ENCODE measurements at places on chromosomes 5 and 9. TPM values are rescaled to one million over a fixed set of nuclear protein-coding genes. Genes with fewer than 3 reads are reported as not detected.

GRCh38 chr9:114282926-114283325 is 40.0 kb upstream of the ORM1 start:
- no peaks in the 10 kb centered on the region for H3K36me3 ChIP-seq
- peaks cover 2% of the 10 kb centered on the region for H3K27me3 ChIP-seq
- no peak for DNase-seq
- H3K27ac ChIP-seq, result no peak overlapping the region

GRCh38 chr9:134870746-134871662 is 9.6 kb upstream of the FCN2 start:
- no peak for DNase-seq
- H3K4me3 ChIP-seq, result no peak overlapping the region
- H3K27ac ChIP-seq, result no peak overlapping the region
- H3K27me3 ChIP-seq, result peaks cover 8% of the 10 kb centered on the region
- no peaks in the 10 kb centered on the region for H3K36me3 ChIP-seq
- no peaks in the 10 kb centered on the region for H3K4me1 ChIP-seq

GRCh38 chr5:172162323-172162986 is 25.6 kb downstream of the STK10 start:
- no peaks in the 10 kb centered on the region for H3K27me3 ChIP-seq
- no peak overlapping the region for H3K4me3 ChIP-seq
- H3K27ac ChIP-seq, result no peak overlapping the region
- H3K36me3 ChIP-seq, result peaks cover 31% of the 10 kb centered on the region

DNA sequence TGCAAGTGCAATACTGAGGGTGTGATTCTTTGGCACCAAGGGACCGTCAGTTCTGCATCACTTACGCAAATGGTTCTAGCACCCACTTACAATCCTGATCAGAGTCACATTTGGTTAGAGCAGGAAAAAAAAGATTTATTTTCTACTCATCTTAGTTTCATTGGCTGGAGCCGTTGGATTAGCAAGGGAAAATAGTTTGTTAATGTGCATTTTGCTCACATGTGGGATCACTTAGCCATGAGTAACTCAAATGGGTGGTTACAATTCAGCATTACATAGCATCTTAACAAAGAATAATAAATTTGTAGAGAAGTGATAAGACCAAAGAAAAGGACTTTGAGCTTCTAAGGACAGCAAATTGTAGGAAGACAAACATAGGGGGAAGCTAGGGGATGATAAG is 216.9 kb downstream of the AUH start:
- no peaks in the 10 kb centered on the region for H3K27me3 ChIP-seq
- H3K4me3 ChIP-seq, result no peak overlapping the region

- no peak for DNase-seq
- H3K4me3 ChIP-seq, result no peak overlapping the region
- peaks cover 6% of the 10 kb centered on the region for H3K27me3 ChIP-seq
- H3K4me1 ChIP-seq, result no peaks in the 10 kb centered on the region
Measured at GRCh38 chr9:38035873-38036272, 33.2 kb downstream of the SHB start.

DNA sequence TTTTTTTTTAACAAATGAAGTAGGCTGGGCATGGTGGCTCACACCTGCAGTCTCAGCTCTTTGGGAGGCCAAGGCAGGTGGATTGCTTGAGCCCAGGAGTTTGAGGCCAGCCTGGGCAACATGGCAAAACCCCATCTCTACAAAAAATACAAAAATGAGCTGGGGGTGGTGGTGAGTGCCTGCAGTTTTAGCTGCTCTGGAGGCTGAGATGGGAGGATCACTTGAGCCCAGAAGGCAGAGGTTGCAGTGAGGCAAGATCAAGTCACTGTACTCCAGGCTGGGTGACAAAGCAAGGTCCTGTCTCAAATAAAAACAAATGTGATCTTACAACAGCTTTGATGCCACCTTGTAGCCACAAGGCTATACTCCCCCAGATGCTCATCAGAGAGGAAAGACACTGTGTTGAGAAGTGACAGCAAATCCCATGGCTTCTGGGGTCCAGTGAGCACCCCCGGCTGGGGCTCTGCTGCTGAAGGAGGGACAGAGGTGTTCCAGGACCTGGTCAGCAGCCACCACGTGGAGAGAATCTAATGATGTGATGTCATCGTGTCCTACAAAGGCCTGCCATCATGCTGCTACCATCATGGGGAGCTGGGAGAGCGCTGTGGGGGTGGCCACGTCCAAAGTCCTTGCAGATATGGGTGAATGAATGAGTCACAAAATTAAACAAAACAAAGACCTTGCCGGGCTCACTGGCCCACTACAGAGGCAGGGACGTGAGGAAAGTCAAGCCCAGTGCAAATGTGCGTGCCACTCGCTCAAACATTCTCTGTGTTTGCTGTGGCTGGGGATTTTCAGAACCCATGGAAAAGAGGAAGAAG is 60.7 kb downstream of the PRRT1B start:
- peaks cover 9% of the 10 kb centered on the region for H3K36me3 ChIP-seq
- peak overlapping the region; percentile 45 for H3K27ac ChIP-seq
- H3K4me3 ChIP-seq, result no peak overlapping the region

MYOZ3 gene
- not detected for total RNA-seq

- peaks cover 4% of the 10 kb centered on the region for H3K4me1 ChIP-seq
- H3K36me3 ChIP-seq, result no peaks in the 10 kb centered on the region
- no peak within 1 kb of the TSS for H3K27ac ChIP-seq
- no peak within 1 kb of the TSS for H3K4me3 ChIP-seq
- peaks cover 48% of the 10 kb centered on the region for H3K27me3 ChIP-seq
Measured at GRCh38 chr9:133609311-133610098, at the start of gene FAM163B. TSS of gene FAM163B (minus strand) at chr9:133609389. CDS start at chr9:133580223, 29,166 bp downstream.

GADD45G gene
- 8.9 TPM for total RNA-seq

PCA3 gene
- not detected for total RNA-seq

NDST1 gene
- 1.0 TPM for total RNA-seq

FCN2 gene
- not detected for total RNA-seq

ADAMTS6 gene
- 4.3 TPM for total RNA-seq

IGIP gene
- total RNA-seq, result 7.3 TPM

DNA sequence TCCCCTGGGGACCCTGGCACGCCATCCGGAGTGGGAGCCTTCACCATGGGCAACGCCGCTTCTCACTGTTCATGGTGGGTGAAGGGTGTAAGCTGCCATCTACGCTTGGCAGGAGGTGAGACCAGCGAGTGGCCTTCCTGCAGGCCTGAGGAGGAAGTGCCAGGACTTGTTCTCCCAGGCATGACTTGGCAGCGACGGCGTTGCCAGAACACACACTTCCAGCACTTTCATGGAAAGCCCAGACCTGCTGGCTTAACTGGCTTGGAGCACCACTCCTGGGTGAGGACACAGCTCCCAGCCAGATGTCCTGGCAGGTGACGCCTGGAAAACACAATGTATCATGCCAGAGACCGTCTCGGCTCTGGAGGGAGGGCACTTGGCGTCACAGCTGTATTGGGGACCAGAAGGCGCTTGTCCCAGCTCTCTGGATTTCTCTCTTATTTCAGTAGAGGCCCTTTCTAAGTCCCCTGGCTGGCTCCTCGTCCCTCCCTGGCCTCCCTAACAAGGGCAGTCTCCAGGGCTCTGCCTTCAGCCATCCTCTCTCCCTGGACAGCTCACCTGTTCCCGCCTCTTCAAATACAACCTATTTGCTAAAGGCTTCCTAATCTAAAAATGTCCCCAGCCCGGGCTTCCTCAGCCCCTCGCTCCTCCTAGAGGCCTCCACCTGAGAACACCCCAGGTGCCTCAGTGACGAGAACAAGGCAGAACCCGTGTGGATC is 188.3 kb downstream of the OLFM1 start:
- no peak overlapping the region for H3K27ac ChIP-seq
- DNase-seq, result no peak
- H3K4me1 ChIP-seq, result no peaks in the 10 kb centered on the region
- no peak overlapping the region for H3K4me3 ChIP-seq

PLAC8L1 gene
- total RNA-seq, result not detected

- H3K4me1 ChIP-seq, result no peaks in the 10 kb centered on the region
- peaks cover 22% of the 10 kb centered on the region for H3K27me3 ChIP-seq
- no peak overlapping the region for H3K4me3 ChIP-seq
- no peak overlapping the region for H3K27ac ChIP-seq
Measured at GRCh38 chr9:34536685-34537084, 13.9 kb upstream of the ENHO start.

- H3K4me1 ChIP-seq, result no peaks in the 10 kb centered on the region
- H3K27me3 ChIP-seq, result peaks cover 15% of the 10 kb centered on the region
- no peak for DNase-seq
- H3K36me3 ChIP-seq, result no peaks in the 10 kb centered on the region
Measured at GRCh38 chr5:6401410-6401809, 23.1 kb upstream of the MED10 start.

DNA sequence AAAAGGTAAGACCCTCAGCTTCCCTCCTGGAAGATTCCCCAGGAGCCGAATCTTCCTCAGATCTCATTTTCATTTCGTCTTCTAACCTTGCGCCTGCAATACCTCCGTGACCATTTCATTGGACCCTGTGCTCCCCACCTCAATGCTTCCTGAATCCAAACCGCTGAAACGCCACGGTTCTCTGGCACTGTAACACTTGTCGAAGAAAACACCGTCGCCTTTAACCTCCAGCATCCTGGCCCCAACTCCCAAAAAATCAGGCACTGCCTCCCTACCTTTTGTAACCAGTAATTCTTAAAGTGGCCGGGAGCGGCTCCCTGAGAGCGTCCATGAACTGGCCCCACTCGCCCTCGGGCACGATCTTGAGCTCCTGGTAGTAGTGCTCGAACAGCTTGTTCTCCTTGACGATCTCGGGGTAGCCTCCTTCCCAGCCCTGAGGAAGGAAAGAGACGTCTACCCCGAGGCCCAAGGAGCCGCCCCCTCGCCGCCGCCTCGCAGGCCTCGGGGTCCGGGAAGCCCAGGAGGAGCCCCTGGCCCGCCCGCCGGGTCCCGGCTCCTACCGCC is 438 bp downstream of the NSUN2 start:
- H3K4me1 ChIP-seq, result peaks cover 33% of the 10 kb centered on the region
- peaks cover 40% of the 10 kb centered on the region for H3K36me3 ChIP-seq
- H3K4me3 ChIP-seq, result peak overlapping the region; percentile 98

- H3K27me3 ChIP-seq, result no peaks in the 10 kb centered on the region
- DNase-seq, result no peak
- H3K4me3 ChIP-seq, result no peak overlapping the region
Measured at GRCh38 chr5:125484272-125484741, 737.9 kb upstream of the ZNF608 start.

- peak overlapping the region; percentile 43 for H3K27ac ChIP-seq
- no peaks in the 10 kb centered on the region for H3K36me3 ChIP-seq
- peak overlapping the region; percentile 48 for H3K4me3 ChIP-seq
- H3K4me1 ChIP-seq, result peaks cover 15% of the 10 kb centered on the region
- peak; percentile 43 for DNase-seq
- peaks cover 15% of the 10 kb centered on the region for H3K27me3 ChIP-seq
Measured at GRCh38 chr9:89919171-89919681, 314.4 kb downstream of the GADD45G start.

SEC16A gene
- total RNA-seq, result 90.2 TPM

GRCh38 chr9:79104216-79104615 is 467.5 kb upstream of the TLE4 start:
- DNase-seq, result no peak
- no peaks in the 10 kb centered on the region for H3K36me3 ChIP-seq
- H3K27ac ChIP-seq, result no peak overlapping the region

DNA sequence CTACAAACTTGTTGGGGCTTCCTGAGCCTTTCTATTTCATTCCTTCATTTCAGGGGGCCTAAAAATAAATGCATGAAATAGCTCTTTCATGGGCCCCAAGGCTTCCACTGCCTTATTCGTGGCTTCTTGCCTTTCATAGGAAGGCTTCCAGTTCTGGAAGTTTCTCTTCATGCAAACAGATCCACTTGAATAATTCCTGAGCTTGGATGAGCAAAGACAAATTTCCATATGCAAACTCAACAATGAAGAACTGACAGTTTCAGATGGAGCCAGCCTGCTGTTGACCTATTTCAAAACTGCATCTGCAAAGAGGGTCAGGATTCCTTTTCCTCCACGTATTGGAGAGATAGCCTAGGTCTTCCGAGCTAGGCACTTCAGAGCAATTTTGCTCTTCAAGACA is 142.1 kb downstream of the MLLT3 start:
- H3K36me3 ChIP-seq, result peaks cover 29% of the 10 kb centered on the region
- no peak for DNase-seq
- H3K27ac ChIP-seq, result no peak overlapping the region
- H3K27me3 ChIP-seq, result no peaks in the 10 kb centered on the region
- H3K4me1 ChIP-seq, result peaks cover 35% of the 10 kb centered on the region

PLPPR1 gene
- total RNA-seq, result not detected

SAPCD2 gene
- total RNA-seq, result 30.0 TPM

DNA sequence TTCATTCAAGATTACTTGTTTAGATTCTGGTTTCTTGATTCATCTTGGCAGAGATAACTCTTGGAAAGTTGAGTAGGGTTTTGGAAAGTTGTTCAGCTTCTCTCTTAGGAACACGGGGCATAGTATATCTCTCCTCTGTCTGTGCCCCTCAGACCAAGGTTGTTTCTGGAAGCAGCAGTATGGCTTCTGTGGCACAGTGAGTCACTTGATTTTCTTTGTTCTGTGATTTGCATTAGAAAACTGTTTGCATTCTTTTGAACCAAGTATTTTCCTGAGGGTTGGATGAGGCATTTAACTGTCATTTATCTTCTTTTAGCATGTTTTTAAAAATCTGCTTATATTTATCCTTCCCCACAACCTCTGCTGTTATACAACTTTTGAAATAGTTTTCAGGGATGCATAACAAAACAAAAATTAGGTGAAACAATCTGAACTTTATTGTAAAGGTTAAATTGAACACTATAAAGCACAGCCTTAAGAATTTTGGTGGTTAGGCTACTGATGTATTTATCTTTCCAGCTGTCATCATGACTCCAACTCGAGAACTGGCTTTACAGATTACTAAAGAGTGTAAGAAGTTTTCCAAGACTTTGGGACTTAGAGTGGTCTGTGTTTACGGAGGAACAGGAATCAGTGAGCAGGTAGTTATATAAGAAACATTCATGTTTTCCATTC is 26.5 kb downstream of the DDX46 start:
- H3K27ac ChIP-seq, result no peak overlapping the region
- no peak for DNase-seq
- no peaks in the 10 kb centered on the region for H3K27me3 ChIP-seq
- H3K36me3 ChIP-seq, result peaks cover 21% of the 10 kb centered on the region
- H3K4me3 ChIP-seq, result no peak overlapping the region

DNA sequence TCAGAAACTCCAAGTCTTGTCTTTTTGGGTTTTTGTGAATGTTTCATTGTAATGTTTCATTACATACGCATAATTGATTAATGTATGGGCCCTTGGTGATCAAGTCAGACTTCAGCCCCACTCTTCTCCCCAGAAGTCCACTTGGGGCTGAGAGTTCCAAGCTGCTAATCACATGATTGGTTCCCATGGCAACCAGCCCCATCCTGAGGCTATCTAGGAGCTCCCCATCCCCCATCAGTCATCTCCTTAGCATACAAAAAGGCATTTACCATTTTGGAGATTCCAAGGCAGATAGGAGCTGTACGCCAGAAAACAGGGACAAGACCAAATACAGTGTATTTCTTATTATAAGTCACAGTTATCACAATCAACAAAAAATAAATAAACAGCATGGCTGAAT is 22.9 kb upstream of the SYK start:
- H3K4me1 ChIP-seq, result no peaks in the 10 kb centered on the region
- DNase-seq, result no peak
- no peak overlapping the region for H3K4me3 ChIP-seq
- no peaks in the 10 kb centered on the region for H3K36me3 ChIP-seq
- H3K27me3 ChIP-seq, result peaks cover 12% of the 10 kb centered on the region
- no peak overlapping the region for H3K27ac ChIP-seq

ZNG1E gene
- 43.8 TPM for total RNA-seq

GABRA1 gene
- not detected for total RNA-seq

Data from activated naive CD8-positive, alpha-beta T cell treated with anti-CD3 and anti-CD28 coated beads, Interleukin-2, amount 10 ng/mL, durations not matched to agents 7 days and 5 days (primary cell).